A172 (cell line): ENCODE measurements at places on chromosomes 3 and 15. TPM values are rescaled to one million over a fixed set of nuclear protein-coding genes. Genes with fewer than 3 reads are reported as not detected.

UBA3 gene
- total RNA-seq, result 75.4 and 83.1 TPM in 2 replicates

FES gene
- 0.12 and 0.14 TPM in 2 replicates for total RNA-seq

FOXL2NB gene
- 2.3 and 2.6 TPM in 2 replicates for total RNA-seq

C3orf85 gene
- total RNA-seq, result not detected in 2 replicates

MAGEL2 gene
- not detected in 2 replicates for total RNA-seq

NMNAT3 gene
- not detected in 2 replicates for total RNA-seq

NEK10 gene
- total RNA-seq, result 8.4 and 11.5 TPM in 2 replicates

SERINC4 gene
- not detected in 2 replicates for total RNA-seq

ATP10A gene
- total RNA-seq, result not detected in 2 replicates

SST gene
- not detected in 2 replicates for total RNA-seq

PLA2G4F gene
- not detected in 2 replicates for total RNA-seq

GPR156 gene
- total RNA-seq, result 1.1 and 1.6 TPM in 2 replicates

CFAP100 gene
- total RNA-seq, result not detected in 2 replicates

DGKG gene
- total RNA-seq, result 10.1 and 12.0 TPM in 2 replicates

SSUH2 gene
- 0.10 and 0.19 TPM in 2 replicates for total RNA-seq

CTXND1 gene
- total RNA-seq, result not detected in 2 replicates

SLC6A6 gene
- 26.0 and 34.2 TPM in 2 replicates for total RNA-seq

CHST13 gene
- total RNA-seq, result 0.26 TPM in 1 of 2 replicates, not detected in the other

CDCP1 gene
- 0.29 and 0.78 TPM in 2 replicates for total RNA-seq

ACOX2 gene
- 2.2 and 5.4 TPM in 2 replicates for total RNA-seq

NRROS gene
- not detected in 2 replicates for total RNA-seq

SLCO2A1 gene
- total RNA-seq, result 0.24 TPM in 1 of 2 replicates, not detected in the other

SLC22A13 gene
- total RNA-seq, result not detected in 2 replicates

GRAMD2A gene
- 3.2 TPM in 1 of 2 replicates, not detected in the other for total RNA-seq

CSTA gene
- total RNA-seq, result 0.24 TPM in 1 of 2 replicates, not detected in the other

CYP8B1 gene
- not detected in 2 replicates for total RNA-seq

LTF gene
- not detected in 2 replicates for total RNA-seq

CCDC80 gene
- total RNA-seq, result 24.4 and 56.8 TPM in 2 replicates

TMC3 gene
- total RNA-seq, result not detected in 2 replicates

TGFBR2 gene
- total RNA-seq, result 16.6 and 16.9 TPM in 2 replicates

TM6SF1 gene
- total RNA-seq, result 0.14 TPM in 1 of 2 replicates, not detected in the other

CLDN16 gene
- 0.02 TPM in 1 of 2 replicates, not detected in the other for total RNA-seq

CSK gene
- 28.3 and 29.8 TPM in 2 replicates for total RNA-seq

PLCH1 gene
- 0.50 and 0.78 TPM in 2 replicates for total RNA-seq

SPSB4 gene
- total RNA-seq, result 1.1 and 2.9 TPM in 2 replicates

SMCO1 gene
- not detected in 2 replicates for total RNA-seq

MEGF11 gene
- 0.02 and 0.57 TPM in 2 replicates for total RNA-seq

SLC2A2 gene
- total RNA-seq, result 0.07 TPM in 2 replicates

A4GNT gene
- total RNA-seq, result not detected in 2 replicates

CD200R1 gene
- 1.2 TPM in 1 of 2 replicates, not detected in the other for total RNA-seq

PRKCD gene
- 2.5 and 3.4 TPM in 2 replicates for total RNA-seq

SI gene
- total RNA-seq, result not detected in 2 replicates

LYZL4 gene
- total RNA-seq, result not detected in 2 replicates

OXSR1 gene
- total RNA-seq, result 38.8 and 44.7 TPM in 2 replicates

ZNF660 gene
- not detected in 2 replicates for total RNA-seq

ITIH1 gene
- not detected in 2 replicates for total RNA-seq

C3orf49 gene
- total RNA-seq, result not detected in 2 replicates

PRTG gene
- total RNA-seq, result 3.6 and 8.7 TPM in 2 replicates

TMEM108 gene
- total RNA-seq, result not detected in 2 replicates

GATA2 gene
- total RNA-seq, result 5.5 and 8.4 TPM in 2 replicates

GPR27 gene
- total RNA-seq, result not detected in 2 replicates

EPHB1 gene
- total RNA-seq, result not detected in 2 replicates

GOLGA6L9 gene
- 1.6 and 2.1 TPM in 2 replicates for total RNA-seq

BOC gene
- total RNA-seq, result 3.1 and 4.5 TPM in 2 replicates

CADM2 gene
- total RNA-seq, result not detected in 2 replicates

MORC1 gene
- total RNA-seq, result not detected in 2 replicates
